ENCODE measurements at places on chromosomes 3 and 15.

- DNase-seq = no peak
Measured at GRCh38 chr15:68098465-68098864, 44.4 kb downstream of the PIAS1 start.

- no peak for DNase-seq
Measured at GRCh38 chr3:70095260-70095659, 95.7 kb downstream of the SAMMSON start.

- no peak for DNase-seq
Measured at GRCh38 chr3:77795013-77795412, 755.1 kb downstream of the ROBO2 start.

GRCh38 chr3:32484436-32484835, 18.2 kb downstream of the CMTM6 start:
- no peak for DNase-seq

DNA sequence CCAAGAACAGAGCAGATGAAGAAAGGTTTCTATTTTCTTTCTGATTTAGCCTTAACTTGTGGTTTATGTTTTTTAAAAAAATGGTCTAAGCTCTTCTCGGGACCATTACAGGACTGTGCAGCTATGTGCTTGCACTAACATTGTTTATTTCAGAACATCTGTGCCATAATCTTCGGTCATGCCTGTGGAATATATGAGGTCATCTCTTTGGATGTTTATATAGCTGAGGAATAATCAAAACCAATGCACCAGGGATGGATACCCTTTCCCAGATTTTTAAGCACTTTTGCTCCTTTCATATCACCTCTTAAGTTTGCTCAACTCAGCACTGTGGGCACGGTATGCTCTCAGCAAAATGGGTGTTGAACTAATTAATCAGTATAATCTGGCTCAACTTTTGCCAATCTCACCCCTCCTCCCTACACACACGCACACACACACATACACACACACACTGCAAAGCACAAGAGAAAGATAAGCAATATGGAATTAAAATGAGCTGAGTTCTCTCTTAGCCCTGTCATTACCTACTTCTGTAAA, 268.5 kb upstream of the TMC3 start:
- no peak for DNase-seq

GRCh38 chr3:112470788-112471187, 28.5 kb downstream of the BTLA start:
- no peak for DNase-seq

DNA sequence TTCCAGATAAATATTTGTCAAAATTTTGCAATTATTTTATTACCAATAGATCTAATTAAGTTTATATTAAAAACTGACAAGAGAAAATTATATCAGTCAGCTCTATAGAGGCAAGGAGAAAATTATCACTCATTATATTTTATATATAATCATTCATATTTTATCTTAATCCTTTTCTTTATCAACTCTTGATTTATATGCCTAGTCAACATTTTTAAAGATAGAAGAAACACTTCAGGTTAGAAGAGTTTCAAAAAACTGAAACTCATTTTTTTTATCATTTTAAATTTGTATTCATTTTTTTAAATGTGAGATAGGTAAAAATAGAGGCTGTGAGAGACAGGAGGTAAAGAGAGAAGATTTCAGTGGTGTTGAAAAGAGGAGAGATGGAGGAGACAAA, 217.3 kb upstream of the P2RY1 start:
- DNase-seq = no peak

DNA sequence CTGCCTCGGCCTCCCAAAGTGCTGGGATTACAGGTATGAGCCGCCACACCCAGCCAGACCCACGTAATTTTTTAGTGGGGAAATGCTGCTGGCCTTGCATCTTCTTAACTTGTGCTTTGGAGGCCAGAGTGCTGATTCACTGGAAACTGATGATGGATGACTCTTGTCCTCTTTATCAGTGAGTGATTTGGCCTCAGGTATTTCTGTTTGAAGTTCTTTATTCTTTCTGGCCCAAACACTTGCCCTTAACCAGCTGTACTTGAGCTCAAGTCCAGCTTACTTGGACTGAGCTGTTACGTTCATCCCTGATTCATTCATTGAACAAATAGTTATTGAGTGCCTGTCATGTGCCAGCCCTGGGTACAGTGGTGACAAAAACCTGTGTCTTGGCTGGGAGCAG, 4.2 kb downstream of the PTPN23 start:
- no peak for DNase-seq

- no peak for DNase-seq
Measured at GRCh38 chr15:76576523-76577279, 240.1 kb downstream of the ISL2 start.

GRCh38 chr3:188064831-188065493, 89.0 kb upstream of the LPP start:
- no peak for DNase-seq

DNA sequence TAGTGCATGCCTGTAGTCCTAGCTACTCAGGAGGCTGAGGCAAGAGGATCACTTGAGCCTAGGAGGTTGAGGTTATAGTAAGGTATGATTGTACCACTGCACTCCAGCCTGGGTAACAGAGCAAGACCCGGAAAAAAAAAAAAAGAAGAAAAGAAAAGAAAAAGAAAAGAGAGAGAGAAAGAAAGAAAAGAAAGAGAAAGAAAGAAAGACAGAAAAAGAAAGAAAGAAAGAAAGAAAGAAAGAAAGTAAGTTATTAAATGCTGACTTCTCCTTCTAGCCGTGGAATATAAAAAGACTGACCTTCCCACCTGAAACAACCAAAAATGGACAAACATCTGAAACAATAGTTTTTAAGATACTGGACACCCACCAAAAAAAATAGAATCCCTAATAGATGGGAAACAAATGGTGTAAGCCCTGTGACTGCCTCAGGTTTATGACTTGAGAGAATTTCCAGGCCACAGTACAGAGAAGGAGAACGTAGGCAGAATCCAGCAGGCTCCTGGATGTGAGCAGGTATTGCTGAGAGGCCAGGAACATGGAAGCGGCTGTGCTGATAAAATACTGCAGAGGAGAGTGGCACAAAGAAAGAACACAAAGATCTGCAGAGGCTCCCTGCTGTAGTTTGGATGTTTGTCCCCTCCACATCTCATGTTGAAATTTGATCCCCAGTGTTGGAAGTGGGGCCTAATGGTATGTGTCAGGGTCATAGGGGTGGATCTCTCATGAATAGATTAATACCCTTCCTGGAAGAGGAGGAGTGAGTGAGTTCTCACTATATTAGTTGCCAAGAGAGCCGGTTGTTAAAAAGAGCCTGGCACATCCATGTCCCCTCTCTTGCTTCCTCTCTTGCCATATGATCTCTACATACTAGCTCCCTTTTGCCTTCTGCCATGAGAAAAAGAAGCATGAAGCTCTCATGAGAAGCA, 41.8 kb upstream of the PRSS50 start:
- DNase-seq = no peak

DNA sequence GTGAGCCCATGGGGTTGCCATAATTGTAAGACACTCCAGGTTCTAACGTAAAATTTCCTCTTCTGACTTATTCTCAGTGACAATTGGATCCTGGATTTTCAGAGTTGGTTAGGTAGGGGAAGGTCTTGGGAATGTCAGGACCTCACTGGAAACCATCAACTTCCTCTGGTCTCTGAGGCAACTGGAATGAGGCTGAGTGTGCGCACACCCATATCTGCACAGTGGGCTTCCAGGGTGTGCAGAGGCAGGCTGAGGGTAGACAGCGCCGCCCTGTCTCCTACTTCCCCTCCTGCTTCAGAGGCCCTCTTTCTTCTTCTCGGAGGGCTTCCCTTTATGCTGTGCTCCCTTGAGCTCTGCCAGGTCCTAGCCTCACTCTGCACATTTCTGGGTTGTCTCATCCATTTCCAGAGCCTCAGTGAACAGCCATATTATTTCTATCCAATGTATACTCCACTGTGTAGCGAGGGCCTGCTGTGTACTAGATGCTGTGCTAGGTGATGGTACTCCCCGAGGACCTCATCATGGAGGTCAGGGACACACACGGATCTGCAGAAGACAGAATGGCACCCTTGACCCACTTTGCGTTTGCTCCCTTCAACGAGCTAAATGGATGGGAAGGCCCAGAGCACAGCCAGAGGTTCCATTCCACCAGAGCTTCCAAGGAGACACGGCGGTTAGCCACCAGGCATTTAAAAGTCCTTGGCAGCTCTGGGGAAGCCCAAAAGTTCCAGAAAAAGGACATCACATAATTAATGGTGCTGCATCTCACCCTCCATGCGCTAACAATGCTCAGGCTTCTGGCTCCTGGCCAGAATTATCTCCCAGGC, 18.3 kb downstream of the ACAA1 start:
- DNase-seq = no peak

DNA sequence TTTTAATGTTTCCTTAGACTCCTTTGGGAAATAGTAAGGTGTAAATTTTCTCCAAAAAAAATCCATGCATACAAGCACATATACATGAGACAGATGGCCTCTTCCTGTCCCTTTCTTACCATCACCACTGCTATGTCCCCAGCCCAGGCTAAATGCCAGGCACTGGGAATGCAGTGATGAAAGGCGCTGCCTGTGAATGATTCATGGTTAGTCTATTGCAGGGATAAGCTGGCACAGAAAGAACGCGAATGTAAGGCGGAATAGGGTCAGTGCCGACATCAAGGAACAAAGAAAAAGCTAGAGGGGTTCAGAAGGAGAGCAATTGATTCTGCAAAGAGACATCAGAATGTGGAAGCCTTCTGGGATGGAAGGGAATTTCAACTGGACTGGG, 36.2 kb upstream of the CFAP161 start:
- no peak for DNase-seq

DNA sequence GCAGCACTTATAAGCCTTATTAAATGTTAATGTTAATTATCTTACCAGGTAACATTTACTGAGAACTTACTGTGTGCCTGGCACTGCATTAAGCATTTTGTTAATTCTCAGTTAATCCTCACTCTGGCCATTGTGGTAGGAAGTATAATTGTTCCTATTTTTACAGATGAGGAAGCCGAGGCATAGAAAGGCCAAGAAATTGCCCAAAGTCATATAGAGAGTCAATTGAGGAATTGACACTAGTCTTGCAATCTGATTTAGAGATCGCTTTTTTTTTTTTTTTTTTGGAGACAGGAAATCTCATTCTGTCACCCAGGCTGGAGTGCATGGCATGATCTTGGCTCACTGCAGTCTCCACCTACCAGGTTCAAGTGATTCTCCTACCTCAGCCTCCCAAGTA, 132.6 kb upstream of the PROK2 start:
- no peak for DNase-seq

DNA sequence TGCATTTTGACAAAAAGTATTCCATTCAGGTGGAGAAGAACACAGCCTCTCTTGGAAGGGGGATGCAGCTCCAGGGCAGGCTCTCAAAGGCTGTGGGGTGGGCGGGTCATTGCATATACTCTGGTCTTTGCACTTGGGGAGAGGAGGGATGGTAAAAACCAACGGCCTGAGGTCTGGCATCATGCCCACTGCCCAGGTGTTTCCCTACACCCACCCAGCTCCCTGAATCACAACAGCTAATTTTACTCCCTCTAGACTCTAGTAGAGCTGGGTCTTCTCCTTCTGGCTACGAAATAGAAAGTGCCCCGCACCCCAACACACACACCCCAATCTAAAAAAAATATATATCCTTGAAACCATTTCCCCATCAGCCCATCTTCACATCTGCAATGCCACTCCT, 1.0 kb downstream of the MYLK start:
- no peak for DNase-seq

DNA sequence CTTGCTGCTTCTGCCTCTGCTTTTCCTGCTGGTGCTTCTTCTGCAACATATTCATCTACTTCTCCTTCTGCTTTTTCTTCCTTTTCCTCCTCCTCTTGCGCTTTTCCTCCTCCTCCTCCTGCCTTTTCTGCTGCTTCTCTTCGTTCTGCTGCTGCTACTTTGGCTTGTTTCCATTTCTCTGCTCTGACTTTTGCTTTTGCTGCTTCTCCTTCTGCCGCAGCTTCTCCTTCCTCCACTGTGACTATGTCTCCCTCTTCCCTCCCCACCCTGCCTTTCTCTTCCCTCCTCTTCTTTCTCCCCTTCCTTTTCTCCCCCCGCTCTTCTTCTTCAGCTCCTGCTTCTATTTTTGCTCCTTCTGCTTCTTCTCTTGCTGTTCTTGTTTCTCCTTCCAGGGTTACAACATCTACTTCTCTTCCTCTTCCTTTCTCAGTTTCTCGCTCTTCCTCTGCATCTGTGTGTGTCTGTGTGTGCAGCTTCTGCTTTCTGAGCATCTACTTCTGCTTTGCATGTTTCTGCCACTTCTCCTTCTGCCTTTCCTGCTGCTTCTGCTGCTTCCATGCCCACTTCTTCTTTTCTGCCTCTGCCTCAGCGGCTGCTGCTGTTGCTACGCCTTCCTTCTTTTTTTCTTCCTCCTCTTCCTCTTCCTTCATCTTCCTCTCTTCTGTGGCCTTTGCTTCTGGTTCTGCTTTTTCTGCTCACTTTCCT, 51.4 kb downstream of the FAM43A start:
- no peak for DNase-seq

DNA sequence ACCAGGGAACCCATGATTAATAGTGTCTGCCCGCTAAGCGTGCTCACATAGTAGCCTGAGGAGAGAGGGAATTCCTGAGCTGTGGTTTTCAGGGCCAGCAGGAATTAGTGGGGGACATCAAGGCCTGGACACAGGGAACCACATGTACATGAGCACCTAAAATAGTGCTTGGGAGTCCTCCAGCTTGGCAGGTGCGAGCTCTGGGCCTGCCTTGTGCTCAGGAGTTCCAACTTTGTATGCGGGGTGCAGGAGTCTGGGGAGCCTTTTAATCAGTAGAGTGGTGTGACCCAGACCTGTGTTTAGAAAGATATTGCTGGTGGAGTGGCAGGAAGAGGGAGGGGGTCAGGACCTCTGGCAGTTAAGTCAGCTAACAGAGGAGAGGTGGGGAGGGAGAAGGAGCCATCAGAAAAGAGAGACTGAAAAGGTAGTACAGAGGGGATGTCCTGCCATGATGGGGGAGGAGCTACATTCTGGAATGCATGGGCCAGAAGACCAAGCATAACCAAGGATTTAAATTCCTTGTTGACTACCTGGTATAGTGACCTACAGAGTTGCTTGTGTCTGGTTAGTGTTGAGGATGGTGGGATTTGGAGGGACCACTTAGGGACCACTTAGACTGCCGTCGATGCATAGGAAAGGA, 1.9 kb downstream of the DAG1 start:
- DNase-seq = no peak

DNA sequence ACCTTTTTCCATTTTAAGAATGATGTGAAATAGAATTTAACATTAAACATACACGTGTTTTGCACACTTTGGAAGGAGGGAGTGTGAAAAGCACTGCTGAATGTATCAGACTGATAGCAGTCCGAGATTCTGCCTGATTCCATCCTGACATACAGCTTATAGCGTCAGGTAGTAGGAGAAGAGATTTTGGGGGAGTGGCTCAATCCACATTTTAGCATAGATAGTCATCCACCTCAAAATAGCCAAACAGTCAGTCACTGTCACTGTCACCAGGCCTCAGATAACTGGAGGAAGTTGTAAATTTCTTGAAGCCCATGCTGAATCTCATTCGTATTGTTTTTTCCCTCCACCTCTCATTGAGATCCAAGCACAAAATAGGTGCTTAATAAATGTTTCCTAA, 35.4 kb upstream of the ARHGEF26 start:
- no peak for DNase-seq

Data from stimulated activated CD8-positive, alpha-beta memory T cell treated with anti-CD3 and anti-CD28 coated beads, Interleukin-12 subunit alpha, Interleukin-12 subunit beta, amount 100 ng/mL, for 1 hour (primary cell).